ENCODE measurements at places on chromosomes 3 and 15. TPM values are rescaled to one million over a fixed set of nuclear protein-coding genes. Genes with fewer than 3 reads are reported as not detected.

Gene SLC22A14
- total RNA-seq = 0.13 TPM

Gene ITIH1
- total RNA-seq = not detected

Gene PPIP5K1
- total RNA-seq = 44.7 TPM

Gene IL17RE
- total RNA-seq = 0.85 TPM

Gene TM4SF1
- 128 TPM for total RNA-seq

- ATAC-seq = no peak
Observed at GRCh38 chr3:37745076-37745475, 116.6 kb upstream of the CTDSPL start.

DNA sequence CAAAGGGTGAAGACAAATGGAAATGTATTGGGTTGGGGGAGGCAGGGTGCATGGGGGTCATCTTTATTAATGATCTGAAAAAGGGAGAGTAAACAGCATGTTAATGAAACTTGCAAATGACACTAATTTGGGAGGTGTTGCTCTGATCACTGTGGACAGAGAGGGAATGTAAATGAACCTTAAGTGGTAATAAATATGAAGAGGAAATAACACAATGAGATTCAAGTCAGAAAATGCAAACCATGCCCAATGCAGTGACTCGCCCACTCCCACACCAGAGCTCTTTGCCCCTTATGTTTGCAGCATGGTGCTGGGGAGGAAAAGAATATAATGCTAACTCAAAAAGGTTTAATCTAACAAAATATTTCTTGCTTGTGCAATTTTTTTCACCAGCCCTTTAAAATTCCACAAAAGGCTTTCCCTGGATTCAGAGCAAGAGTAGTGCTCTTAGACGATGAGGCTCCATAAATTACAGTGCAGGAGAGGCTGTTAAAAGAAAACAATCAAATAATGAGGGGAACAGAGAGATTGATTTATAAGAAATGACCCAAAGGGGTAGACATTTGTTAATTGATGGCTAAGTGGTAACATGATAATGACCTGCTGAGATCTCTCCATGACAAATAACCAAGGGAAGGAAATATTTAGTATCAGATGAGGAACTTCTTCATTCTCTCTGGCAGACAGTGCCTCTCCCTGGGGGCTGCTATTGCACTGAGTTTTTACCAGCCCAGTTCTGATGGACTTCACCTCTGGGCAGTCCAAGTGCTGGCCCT is 210.0 kb upstream of the PPP2R3A start:
- ATAC-seq = no peak

DNA sequence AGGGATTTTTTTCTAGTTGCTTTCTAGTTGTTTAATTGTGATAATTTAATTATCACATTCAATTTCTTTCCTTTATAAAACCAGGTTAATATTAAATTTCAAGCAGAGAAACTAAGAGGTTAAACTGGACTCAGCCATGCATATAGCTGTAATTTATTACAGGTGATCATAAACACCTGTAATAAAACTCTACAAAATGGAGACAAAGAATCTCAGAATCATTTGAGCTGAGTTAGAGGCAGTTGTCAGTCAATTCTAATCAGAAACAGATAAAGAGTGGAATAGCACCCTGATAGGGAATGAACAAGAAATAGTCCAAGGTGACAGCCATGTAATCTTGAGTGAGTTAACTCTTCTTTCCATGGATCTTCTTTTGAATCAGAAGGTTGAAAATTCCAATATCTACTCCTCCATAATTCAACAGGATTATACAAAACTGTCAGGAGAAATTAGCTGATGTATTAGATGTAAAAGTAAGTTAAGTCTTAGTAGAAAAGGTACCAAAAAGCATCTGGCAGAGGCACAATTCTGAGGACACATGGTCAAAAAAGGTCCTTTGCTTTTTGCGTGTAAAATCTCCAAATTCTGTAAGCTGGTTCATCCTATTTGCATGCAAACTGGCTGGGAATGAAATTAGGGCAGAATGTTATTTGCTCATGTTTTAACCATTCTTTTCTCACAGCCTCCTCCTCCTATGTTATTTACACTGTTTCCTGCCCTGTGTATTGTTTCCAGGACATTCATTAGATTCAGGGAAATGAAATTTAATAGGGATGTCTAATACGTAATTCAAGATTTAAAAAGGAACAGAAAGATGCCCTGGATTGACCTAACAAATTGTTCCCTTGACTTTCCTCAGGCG is 39.4 kb upstream of the B3GNT5 start:
- no peak for ATAC-seq

- no peak for ATAC-seq
Observed at GRCh38 chr3:103873897-103874545, 1439.2 kb downstream of the ZPLD1 start.

GRCh38 chr3:188059351-188059750 is 94.6 kb upstream of the LPP start:
- no peak for ATAC-seq

- peak; percentile 47 for ATAC-seq
Observed at GRCh38 chr3:124986192-124987143, 51.9 kb upstream of the MUC13 start.

- ATAC-seq = no peak
Observed at GRCh38 chr3:104909721-104910120, 457.0 kb upstream of the ALCAM start.

DNA sequence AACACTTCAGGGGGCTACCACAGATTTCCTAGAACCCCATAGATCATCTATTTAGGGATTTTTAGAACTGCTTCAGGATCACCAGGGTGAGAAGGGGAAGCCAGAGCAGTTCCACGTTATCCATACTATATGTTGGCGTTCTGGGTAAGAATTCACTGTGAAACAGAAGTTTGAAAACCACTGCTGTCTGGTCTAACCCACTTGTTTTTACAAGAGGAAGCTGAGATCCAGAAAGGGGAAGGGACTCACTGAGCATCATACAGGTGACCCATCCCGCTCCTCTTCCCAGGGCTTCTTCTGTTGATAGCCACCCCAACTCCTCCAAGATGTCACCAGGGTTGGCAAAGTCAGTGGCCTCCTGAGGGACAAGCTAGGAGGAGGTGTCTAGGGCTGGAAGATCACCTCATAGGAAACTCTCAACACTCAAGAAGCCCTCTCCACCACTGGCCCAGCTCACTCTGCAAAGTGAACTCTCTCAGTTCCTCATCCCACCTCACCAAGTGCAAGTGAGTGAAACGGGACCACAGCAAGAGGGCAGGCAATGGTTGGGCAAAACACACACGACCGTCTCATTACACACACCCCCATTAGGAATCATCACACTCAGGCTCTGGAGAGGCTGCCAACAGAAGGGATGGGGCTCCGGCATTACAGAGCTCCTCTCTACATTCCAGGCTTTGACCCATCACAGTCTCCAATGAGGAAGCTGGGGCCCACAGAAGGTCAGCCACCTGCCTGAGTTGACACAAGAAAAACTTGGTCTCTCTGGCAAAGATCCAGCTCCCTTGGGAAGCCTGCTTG is 1.8 kb downstream of the DAPK2 start:
- no peak for ATAC-seq

DNA sequence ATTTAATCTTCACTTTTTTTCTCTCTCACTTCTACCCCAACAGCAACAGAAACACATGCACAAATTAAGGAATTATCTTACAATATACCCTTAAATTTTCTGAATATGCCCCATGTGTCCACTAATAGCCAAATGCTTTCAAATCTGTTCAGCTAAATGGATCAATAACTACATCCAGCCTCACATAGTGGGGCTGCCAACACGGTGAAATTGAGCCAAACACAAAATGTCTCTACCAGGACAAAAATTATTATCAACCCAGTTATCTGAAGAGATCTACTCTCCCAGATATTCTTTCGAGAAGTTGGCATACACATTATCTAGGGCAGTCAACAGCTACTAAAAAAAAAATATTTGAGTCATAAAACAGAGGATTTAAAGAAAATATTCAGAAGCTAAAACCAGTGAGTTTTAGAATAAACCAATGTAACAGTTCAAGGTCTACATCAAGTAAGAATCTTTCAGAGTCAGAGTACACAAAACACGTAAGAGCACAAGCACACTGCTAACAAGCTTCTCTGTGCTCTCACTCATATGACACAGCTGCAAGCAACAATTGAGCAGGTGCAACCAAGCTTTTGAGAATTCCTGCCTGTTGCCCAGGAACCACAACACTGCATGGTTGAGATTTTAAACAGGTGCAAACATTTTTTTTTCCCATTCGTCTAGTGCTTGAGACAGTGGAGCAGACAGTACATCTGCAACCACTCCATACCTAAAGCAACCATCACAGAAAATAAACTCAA is 247.7 kb downstream of the ZBTB20 start:
- ATAC-seq = no peak

GRCh38 chr15:56366211-56366610 is 985 bp downstream of the TEX9 start:
- no peak for ATAC-seq

DNA sequence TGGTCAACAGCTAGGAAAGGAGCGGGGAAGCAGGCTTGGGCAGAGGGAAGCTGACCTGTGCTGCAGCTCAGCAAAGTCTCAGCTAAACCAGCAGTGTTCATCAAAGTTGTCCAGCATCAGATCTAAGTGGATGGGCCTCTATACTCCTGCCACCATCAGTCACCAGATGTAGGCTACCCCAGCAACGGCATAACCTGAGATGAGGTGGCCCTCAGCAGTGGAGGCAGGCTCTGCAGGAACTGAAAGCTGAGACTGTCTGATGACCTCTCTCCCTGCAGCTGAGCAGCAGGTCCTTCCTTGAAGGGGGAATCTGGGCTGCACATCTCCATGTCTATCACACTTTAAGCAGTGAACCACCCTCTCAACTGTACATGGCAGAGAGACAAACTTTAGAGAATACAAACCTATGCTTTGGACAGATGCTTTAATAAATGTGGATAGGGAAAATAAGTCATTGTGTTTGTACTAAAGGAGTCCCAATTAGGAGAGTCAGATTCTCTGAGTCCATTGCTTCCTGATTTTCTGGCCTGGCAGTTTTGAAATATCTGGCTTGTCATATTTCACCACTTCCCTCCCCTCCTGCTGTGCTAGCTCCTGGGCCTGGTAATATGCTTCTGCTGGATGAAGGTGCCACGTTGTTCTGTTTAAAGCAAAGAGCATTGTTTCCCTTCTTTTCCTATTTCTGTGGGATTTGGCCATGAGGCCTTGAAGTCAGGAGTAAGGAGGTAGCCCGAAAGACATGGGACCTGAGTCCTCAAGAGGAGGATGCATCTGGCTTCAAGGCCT is 11.1 kb upstream of the PSTPIP1 start:
- no peak for ATAC-seq

DNA sequence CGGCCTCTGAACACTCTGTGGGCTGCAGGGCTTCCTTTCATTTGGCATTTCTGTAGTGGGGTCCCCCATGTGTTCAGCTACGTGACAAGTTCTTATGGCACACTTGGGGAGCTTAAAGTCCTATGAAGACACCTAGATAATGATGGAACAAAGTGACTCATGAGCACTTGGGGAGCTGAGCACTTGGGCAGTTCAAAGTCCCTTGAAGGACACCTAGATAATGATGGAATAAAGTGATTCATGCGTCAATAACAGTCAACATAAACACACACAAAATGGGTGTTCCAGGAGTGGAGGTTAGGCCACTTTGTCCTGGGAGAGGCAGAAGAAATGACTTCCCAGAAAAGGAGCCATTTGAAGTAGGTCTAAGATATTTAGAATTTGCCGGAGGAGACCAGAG is 66.6 kb downstream of the LDHAL6B start:
- no peak for ATAC-seq

DNA sequence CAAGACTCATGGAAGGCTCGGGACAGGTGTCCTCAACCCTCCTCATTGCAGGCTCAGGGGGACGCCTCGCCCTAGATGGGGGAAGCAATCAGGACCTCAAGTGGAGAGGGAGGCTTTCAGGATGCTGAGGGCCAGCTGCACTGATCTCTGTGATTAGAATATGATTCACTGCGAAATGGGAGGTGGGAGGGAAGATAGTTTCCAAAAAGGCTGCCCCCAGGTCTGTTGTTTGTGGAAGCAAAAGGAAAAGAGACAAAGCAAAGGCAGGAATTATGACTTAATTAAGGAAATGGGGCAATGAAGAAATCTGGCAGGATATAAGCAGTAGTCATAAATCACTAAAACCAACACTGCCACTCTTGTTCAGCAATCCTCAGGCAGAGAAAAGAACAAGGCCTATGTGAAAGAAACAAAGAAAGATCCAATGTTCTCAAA is 85.6 kb upstream of the ABHD17C start:
- no peak for ATAC-seq

DNA sequence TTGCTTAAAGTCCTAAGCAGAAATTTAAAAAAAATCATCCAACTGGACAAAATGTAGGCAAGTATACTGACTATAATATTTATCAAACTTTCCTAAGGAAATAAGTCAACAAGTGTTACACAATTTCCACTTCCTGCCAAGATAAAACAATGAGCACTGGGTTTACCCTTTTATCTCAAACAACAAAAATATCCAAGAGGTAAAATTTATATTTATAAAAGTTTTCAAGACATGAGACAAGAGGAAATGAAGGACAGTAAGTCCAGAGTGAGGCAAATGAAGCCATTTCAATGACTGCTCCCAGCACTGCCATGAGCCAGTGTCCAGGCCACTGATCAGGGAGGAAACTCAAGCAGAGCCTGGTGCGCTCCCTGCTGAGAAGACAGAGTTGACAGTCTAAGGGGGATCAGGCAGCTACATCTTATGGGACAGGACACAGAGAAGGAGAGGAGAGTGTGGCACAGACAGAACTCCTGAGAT is 439.4 kb downstream of the RAP2B start:
- no peak for ATAC-seq

DNA sequence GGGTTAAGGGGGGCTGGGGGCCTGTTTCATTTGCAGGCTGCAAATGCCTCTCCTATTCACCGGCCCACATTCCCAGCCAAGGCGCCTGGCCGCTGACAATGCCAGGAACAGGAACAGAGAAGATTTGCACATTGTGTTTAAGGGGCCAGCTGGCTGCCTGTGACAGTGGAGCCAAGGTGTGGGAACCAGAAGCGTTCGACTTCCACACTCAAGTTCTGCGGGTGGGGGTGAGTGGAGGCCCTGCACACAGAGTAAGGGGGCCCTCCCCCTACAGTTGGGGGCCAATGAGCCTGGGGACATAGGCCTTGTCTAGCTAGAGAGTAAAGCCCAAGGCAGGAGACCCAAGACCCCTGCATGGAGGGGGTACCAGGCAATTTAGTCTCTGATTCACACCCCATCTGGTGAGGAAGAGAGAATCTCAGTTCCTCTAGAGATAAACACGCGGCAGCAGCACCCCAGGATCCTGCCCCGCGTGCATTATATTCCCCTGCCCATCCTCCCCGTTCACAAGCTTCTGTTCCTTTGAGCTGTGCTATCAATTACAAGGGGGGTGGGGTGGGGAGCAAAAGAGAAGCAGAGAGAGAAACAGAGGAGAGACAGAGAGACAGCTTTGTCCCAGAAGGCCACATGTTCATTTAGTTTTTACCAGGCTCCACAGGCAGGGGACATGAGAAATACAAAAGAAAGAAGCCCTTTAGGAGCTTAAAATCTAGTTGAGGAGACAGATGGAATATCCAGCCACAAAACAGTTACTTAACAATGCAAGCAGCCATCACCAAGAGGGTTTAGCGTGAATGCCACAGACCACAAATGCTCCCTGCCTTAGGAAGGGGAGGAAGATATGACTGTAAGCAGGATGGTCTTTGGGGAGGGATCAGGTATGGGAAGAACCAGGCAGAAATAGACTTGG is 9.2 kb downstream of the IGDCC3 start:
- ATAC-seq = no peak

- ATAC-seq = no peak
Observed at GRCh38 chr3:37301980-37302708, 127.8 kb upstream of the LRRFIP2 start.

GRCh38 chr3:187369089-187369447 is 883 bp downstream of the RTP4 start:
- peak; percentile 5 for ATAC-seq
